NCI-H2029 treated with DMSO at 0.1 percent for 48 hours (cell line): ENCODE measurements at places on chromosomes 3 and 15.

GRCh38 chr3:167066977-167067786, 312.9 kb downstream of the ZBBX start:
- peak; percentile 26 for DNase-seq

GRCh38 chr3:72820415-72820814, 27.8 kb downstream of the SHQ1 start:
- DNase-seq, result no peak

GRCh38 chr15:79450648-79451047, 18.5 kb downstream of the MINAR1 start:
- no peak for DNase-seq

DNA sequence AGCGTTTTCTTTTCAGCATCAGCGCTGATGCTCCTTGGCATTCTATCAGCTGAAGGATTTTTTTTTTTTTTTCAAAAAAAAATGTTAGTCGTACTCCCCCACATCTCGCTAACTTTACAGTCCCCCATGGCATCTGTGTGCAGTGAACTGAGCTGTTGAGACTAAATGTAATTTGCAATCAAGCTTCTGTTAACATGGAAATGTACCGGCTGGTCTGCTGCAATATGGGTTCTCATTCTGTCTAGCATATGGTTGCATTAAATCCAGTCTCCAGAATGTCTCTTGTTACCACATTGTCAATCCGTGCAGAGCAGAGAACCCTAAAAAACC, 32.2 kb upstream of the TPRG1 start:
- DNase-seq, result no peak

- DNase-seq, result no peak
Observed at GRCh38 chr15:48717458-48717857, 71.9 kb upstream of the FBN1 start.

- DNase-seq, result peak; percentile 47
Observed at GRCh38 chr3:12758025-12758781, 856 bp downstream of the TMEM40 start.

DNA sequence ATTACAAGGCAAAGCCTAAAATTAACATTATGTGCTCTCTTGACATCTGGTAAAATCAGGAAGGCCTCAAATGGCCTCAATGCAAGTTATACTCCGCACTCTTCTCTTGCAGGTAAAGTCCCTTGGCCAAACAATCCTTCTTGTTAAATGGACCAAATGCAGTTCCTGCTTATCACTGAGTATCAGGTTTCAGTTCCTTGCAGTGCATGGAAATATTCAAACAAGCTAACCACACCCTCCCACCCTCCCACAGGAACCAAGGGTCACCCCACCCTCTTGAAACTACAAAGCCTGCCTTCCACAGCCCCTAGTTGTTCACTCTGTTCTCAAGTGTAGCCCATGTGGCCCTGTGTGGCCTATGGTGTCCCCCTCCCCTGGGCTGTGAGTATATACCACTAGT, 171.9 kb upstream of the CADPS start:
- no peak for DNase-seq

GRCh38 chr3:79521221-79521848, 246.5 kb downstream of the ROBO1 start:
- DNase-seq, result peak; percentile 11

GRCh38 chr3:40914475-40914874, 284.8 kb upstream of the CTNNB1 start:
- no peak for DNase-seq

- DNase-seq, result no peak
Observed at GRCh38 chr3:88617283-88617682, 467.5 kb downstream of the C3orf38 start.

- DNase-seq, result peak; percentile 50
Observed at GRCh38 chr3:101574388-101575112, 570 bp downstream of the PCNP start.

DNA sequence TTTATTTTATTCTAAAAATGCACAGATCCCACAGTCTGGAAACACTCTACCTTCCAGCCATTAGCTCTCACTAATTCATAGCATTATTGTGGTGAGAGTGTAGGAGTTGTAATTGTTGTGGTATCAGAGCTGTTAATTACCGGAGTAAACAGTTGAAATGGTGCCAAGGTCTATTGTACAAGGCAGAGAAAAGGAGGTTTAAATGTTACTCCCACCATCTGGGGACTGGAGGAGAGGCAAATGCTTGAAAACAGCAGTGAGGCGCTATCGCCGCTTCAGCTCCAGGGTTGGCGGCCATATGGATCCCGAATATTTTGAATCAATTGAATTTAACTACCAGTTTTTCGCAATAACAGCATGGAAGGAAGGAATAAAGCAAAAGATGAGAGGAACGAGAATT, 113.1 kb upstream of the C15orf61 start:
- no peak for DNase-seq

DNA sequence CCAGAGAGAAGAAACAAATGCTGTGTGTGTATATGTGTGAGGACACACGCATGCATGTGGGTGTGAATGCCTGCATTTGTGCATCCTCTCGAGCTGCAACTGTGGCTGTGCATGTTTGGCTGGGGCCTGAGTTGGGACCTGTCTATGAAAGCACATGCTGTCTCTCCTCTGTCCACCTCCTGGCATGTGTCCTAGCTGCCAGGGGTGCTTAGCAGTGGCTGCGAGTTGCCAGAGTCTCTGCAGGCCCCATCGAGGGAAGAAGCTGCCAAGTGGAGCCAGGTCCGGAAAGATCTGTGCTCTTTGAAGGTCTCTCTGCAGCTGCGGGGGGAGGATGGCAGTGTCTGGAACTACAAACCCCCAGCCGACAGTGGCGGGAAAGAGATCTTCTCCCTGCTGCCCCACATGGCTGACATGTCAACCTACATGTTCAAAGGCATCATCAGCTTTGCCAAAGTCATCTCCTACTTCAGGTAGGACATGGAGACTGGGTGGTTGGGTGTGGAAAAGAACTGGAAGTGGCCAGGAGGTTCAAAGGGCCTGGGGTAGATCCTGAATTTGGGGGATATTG, 30.7 kb downstream of the NR1I2 start:
- DNase-seq, result no peak

DNA sequence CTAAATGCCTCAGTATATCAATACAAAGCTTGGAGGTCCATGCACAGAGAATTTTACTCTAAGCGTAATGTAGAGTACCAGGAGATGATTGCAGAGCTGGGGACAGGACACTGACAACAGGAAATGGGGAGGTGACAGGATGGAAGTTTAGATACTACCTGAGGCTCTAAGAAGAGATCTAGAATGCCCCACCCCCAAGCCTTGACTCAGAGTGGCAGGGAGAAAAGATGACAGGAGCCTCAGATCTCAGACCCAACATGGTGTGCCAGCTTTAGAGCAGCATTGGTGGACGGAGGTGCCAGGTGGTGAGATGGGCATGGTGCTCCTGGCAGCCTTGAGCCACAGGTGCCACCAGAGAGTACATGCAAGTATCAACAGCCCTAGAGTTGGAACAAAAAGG, 62.5 kb downstream of the LYZL4 start:
- no peak for DNase-seq

- no peak for DNase-seq
Observed at GRCh38 chr3:179544981-179545645, 17.6 kb upstream of the ACTL6A start.

GRCh38 chr3:9098716-9099675, 135.7 kb upstream of the RAD18 start:
- DNase-seq, result peak; percentile 50

GRCh38 chr15:75178171-75178937, 23.3 kb upstream of the C15orf39 start:
- no peak for DNase-seq

DNA sequence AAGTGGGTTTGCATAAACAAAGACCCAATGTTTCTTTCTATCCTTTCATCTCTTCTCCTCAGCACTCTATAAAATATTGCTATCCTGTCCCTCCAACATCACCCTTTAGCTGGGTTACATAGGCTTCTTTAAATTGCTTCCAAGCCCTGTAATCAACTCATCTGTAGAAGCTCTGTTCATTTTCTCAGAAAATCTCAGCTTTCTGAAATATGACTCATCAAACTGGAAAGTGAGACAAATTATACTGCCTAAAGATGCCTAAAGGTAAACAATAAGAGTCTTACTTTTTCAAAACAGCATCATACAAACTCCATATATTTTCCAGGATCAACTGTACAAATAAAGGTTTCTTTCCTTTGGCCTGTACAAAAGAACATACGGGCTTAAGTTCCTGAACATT, 33.8 kb downstream of the EFL1 start:
- DNase-seq, result no peak

GRCh38 chr3:188574885-188575284, 420.9 kb downstream of the LPP start:
- DNase-seq, result no peak

GRCh38 chr3:111282024-111282423, 210.4 kb downstream of the NECTIN3 start:
- DNase-seq, result no peak

DNA sequence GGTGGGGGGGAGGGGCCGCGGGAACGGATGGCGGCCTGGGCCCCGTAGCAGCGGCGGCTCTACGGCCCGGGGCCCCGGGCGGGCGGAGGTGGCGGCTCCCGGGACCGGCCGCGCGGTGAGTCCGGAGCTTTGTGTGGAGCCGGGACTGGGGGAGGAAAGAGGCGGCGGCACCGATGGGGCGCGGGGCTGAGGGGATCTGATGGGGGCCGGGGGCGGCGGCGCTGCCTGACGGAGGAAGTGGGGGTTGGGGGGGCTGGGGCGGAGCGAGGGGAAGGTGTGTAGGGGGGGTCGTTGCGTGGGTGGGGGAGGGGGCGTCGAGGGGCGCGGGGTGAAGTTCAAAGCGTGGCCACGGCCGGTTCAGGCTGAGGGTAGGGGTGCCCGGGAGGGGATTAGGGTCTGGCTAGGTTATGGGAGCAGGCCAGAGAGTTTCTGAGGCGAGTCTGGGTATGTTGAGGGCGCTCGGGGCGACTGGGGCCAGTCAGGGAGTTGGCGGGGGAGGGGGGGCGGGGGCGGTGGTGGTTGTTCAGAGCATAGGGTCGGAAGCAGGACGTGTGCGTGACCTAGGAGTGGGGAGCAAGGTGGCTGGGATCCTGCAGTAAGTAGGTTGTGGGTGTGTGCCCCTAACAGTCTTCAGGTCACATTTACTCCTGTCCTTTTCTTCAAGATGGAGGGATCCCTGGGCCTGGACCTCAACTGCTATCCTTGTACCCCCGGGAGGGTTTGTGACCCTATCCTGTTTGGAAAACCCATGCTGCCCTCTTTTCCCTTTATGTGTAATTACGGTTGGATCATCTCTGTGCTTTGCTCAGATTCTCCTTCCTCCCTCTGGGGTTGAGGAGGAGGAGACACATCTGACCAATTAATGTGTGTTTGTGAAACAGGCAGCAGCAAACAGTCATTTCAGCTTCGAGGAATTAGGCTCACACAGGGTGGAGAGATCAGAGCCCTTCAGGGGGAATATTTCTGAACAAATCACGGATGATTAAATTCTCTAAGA, 644 bp downstream of the ZNF609 start:
- peak; percentile 28 for DNase-seq

DNA sequence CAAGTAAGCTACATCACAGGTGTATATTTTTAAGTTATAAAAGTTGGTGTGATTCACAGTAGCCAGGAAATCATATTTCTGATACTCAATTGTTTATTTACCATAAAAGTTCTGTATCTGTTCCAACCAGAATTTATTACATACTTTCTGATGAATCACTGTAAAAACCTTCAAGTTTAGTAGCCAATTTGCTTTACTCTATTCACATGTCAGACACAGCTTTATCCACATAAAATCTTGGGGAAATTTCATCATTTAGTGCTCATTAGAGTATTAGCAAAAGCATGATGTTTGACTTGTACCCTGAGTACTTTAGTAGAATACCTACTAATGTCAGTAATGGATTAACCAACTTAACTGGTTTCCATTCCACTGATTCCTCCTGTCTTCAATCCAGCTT, 249.8 kb downstream of the POLQ start:
- no peak for DNase-seq

- DNase-seq, result no peak
Observed at GRCh38 chr3:167166594-167167253, 213.4 kb downstream of the ZBBX start.

DNA sequence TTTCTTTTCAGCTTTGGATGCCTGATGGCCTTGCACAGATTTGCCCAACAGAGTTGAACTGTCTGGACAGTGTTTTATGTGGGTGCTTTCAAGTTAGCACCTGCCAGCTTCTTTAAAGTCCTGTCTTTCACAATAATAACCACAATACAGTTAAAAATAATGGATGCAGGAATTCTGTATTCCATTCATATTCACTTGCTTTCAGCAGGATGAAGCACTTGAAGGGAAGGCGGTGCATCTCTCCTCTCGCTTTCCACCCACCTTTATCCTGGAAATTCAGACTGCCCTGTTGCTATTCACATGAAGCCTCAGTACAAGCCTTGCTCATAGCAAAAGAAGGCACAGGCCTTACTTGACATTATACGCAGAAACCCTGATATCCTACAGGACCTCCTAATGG, 26.5 kb upstream of the GYG1 start:
- DNase-seq, result no peak

GRCh38 chr3:4995500-4996053, 16.3 kb downstream of the BHLHE40 start:
- DNase-seq, result no peak

DNA sequence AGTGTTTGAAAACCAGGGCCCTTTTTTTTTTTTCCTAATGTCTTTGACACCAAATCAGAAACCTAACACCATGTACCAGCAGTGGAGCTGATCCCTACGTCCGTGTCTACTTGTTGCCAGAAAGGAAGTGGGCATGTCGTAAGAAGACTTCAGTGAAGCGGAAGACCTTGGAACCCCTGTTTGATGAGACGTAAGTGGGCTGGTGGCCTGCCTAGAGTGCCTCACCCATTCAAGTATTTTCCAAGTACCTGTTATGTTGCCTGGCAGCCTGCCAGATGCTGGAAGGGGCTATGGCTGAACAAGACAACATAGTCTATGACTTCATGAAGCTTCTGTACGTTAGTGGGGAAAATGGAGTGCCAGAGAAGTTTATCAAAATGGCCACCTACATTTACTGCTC, 39.7 kb downstream of the ESYT3 start:
- DNase-seq, result peak; percentile 14

DNA sequence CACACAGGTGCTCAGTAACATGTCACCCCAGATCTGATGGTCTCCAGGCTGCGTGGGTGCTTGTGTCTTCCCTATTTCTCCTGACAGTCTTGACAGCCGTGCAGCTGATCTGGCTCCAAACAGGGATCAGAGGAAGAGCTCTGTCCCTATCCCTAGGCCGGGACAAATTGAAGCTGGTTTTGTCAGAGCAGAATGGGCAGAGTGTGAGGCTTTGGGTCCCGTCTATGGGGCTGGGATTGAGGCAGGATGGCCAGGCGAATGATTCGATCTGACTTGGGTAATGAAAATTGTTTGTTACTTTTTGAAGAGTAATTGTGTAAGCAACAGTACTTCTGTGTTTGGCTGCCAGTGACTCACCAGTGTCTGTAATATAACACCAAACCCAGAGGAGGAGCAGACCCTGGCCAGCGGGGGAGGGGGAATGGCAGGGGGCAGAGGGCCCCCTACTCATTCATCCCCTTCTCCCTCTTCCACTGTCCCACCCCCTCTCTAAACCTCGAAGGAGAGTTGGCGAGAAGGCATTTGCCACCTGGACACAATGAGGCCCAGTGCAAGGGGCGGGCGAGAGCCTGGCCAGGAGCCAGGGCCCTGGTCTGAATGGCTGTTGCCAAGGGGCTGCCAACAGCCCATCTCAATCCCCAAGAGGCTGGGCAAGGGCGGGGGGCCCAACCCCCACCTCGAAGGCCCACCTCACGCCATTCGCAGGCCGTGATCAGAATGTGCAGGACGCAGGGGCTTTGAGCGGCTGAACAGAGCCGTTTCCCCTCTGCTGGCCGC, 4.9 kb upstream of the MAGEF1 start:
- DNase-seq, result no peak
